ENCODE measurements at places on chromosomes 4 and X. TPM values are rescaled to one million over a fixed set of nuclear protein-coding genes. Genes with fewer than 3 reads are reported as not detected.

DNA sequence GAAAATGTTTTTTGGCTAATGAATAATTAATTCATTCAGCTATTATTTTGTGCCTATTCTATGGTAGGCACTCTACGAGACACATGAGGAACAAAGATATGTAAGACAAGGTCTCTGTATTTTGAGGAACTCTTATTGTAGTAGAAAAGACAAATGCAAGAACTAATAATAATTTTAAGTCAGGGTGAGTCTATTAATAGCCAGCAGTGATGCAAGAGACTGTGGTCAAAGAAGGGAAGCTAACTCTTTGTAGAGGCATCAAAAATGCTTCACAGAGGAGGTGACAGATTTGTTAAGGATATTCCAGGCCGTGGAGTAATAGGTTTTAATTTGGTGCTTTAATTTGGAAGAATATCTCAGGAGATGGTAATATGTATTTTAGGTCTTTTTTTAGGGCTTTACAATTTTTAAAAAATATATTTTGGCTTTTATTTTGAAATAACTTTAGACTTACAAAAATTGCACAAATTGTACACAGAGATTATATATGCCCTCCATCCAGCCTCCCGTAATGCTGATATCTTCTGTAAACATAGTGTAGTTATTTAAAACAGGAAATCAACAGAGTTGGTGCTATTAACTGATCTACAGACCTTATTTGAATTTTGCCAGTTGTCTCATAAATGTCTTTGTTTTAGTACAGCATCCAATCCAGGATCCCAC lies 48.1 kb downstream of the DCLK2 start:
- no peak for DNase-seq

DNA sequence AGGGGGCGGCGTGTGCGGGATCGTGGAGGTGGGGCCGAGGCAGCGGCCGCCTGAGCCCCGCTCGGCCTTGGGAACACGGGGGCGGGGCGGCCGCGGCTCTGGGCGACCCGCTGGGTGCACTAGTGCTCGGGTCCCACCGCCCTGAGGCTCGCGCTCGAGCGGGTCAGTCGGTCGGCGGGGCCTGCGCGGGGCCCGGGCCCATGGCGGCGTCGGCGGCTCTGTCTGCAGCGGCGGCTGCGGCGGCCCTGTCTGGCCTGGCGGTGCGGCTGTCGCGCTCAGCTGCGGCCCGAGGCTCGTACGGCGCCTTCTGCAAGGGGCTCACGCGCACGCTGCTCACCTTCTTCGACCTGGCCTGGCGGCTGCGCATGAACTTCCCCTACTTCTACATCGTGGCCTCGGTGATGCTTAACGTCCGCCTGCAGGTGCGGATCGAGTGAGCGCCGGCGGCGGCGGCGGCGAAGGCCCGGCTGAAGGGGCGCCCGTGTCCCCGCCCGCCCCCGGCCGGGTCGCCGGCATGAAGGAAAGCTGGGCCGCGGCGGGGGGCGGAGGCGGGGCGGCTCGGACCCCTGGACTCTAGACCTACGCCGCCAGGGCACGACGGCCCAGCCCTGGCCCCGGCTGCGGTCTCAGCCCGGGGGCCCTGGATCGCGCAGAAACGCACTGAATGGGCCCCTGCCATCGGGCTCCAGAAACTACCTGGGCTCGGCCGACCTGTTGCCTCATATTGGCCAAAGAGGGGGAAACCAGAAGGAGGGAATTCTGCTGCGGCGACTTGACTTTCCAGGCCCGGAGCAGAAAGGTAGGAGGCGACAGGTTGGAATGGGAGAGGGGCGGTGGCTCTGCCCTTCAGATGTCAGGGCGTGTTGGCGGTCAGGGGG lies at the start of gene SMIM10L2A:
SMIM10L2A (plus strand) TSS at position 13 of the 878 bp plus-strand sequence; CDS start at position 201, 188 bp downstream.
- DNase-seq = no peak

DNA sequence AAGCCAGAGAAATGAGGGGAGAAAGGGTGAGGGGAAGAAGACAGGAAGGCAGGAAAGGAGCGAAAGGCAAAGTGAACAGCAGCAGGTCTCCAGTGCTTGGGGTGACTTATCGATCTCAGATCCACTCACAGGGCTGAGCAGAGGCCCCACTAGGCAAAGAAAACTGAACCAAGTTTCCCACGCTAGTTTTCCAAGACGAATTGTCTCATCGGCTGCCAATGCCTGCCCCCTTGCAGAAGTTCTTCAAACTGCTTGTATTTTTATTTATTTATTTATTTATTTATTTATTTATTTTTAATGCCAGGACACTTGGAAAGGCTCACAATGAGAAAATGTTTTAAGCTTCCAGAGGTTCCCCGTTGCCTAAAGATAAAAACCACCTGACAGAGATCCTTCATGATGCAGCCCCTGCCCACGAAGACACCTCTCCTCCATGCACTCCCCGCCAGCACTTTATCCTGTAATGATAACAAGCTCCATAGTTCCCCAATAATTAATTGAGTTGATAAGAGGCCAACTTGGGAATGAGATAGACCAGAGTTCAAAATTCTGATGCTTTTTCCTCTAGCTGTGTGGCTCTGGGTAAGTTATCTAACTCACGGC lies 43.2 kb downstream of the QDPR start:
- no peak for DNase-seq

- no peak for DNase-seq
Observed at GRCh38 chrX:143754183-143754582, 33.6 kb upstream of the SPANXN2 start.

GRCh38 chrX:78199851-78200250 lies 60.4 kb upstream of the TAF9B start:
- no peak for DNase-seq

- no peak for DNase-seq
Observed at GRCh38 chrX:153477901-153478300, 7.5 kb upstream of the HAUS7 start.

- DNase-seq = no peak
Observed at GRCh38 chr4:2451036-2451520, 17.8 kb upstream of the RNF4 start.

DNA sequence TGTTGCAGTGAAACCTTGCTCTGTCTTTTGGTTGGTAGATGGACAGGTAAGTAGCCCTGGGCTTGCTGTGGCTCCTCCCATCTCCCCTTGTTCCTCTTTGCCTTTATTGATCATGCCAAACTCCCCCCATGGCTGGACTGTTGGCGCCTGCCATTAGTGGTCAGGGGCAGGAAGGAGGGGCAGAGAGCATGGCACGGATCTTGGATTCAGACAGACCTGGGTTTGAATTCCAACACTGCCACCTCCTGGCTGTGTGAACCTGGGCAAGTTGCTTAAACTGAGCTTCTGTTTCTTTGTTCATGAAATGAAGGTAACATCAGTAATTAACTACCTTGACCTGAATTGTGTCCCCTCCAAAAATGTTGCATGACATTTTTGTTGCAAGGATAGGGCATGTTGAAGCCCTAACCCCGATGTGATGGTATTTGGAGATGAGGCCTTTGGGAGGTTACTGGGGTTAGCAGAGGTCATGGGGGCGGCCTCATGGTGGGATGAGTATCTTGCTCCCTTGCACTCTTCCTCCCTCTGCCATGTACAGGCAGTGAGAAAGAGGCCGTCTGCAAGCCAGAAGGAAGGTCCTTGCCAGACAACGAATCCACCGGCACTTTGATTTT lies 6.0 kb downstream of the SLC2A9 start:
- no peak for DNase-seq

DNA sequence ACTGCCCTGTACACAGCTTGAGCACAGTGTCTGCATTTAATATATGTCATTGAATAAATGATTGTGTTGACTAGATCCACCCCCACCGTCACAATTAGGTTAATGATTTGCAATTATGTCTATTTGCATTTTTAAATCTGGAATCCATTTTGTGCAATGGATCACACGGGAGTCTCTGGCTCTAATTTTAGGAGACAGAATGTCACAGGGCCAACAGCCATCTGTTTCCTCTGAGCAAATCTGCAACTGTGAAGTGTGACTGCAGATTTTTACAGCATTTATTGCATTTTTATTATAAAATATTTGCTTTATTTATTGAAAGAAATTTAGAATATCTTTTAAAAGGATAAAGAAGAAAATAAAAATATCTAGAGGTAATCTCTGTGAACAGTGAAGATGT lies 316.8 kb downstream of the HS3ST1 start:
- no peak for DNase-seq

- DNase-seq = no peak
Observed at GRCh38 chrX:104098151-104098808, 14.0 kb upstream of the ZCCHC18 start.

GRCh38 chrX:118751950-118752783 lies 24.8 kb downstream of the IL13RA1 start:
- no peak for DNase-seq

DNA sequence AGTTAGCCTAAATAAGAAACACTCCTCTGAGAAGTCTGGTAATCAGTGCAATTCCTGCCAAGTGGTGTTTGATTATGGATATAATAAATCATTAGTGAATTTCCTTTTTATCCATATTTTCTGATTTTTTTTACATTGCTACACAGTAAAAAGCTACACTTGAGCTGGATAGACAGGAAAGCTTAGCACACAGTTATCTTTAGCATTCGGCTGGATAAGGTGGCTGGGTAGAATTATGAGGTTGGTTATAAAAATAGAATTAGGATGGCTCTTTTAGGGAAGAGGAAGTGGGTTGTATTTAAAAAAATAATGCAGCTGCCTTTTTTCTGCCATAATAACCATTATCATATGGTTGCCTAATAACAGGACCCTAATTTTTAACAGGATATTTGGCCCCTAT lies 460.6 kb downstream of the NAF1 start:
- no peak for DNase-seq

DNA sequence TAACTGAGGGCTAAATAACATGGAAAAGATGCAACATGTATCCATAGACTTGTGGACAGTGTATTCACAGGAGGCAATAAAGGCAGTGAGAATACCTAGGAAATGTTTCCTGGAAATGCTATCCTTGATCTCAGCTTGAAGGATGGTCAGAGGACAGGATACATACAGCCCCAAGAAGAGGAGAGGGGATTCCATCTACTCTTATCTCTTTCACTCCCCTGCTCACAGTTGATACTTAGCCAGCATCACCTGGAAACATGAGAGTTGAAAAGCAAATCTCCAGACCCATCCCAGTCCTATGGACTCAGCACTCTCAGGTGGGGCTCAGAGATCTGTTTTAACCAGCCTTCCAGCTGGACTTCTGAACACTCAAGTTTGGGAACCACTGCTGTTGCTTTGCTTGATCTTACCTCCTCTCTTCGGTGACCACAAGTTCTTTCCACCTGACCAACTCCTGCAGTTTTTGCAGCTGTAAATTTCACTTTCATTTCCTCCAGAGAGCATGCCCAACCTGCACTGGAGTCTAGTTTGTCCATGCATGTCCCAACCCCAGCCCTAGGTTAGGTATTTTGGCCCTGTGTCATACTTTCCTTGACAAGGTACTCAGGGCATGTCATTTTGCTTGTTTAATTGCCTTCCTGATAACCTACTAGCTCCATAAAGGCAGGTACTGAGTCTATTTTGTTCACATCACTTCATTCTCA lies 10.4 kb downstream of the RELL1 start:
- no peak for DNase-seq

- no peak for DNase-seq
Observed at GRCh38 chr4:82561786-82562563, at the start of gene TMEM150C. TSS of gene TMEM150C (minus strand) at chr4:82561988. CDS start at chr4:82504657, 57,331 bp downstream.

- no peak for DNase-seq
Observed at GRCh38 chr4:127781300-127782024, 660 bp upstream of the HSPA4L start.

DNA sequence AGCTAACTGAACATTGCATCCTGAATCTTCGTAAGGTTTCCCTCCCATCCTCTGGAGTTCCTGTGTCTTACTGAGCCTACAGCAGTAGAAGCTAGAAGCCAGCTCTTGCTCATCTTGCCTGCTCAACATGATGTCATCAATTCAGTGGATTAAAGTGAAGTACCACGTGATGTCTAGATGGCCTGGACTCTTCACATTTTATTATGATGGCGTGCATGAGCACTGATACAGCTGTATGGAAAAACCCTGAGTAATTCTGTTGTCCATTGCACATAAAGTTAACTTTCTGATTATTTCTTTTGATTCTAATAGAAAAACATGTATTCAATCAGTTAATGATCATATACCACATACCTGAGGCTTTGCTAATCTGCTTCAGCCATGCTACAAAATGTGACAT lies 2387.7 kb upstream of the TENM3 start:
- DNase-seq = no peak

GRCh38 chrX:142483965-142484364 lies 278.9 kb upstream of the MAGEC2 start:
- no peak for DNase-seq

DNA sequence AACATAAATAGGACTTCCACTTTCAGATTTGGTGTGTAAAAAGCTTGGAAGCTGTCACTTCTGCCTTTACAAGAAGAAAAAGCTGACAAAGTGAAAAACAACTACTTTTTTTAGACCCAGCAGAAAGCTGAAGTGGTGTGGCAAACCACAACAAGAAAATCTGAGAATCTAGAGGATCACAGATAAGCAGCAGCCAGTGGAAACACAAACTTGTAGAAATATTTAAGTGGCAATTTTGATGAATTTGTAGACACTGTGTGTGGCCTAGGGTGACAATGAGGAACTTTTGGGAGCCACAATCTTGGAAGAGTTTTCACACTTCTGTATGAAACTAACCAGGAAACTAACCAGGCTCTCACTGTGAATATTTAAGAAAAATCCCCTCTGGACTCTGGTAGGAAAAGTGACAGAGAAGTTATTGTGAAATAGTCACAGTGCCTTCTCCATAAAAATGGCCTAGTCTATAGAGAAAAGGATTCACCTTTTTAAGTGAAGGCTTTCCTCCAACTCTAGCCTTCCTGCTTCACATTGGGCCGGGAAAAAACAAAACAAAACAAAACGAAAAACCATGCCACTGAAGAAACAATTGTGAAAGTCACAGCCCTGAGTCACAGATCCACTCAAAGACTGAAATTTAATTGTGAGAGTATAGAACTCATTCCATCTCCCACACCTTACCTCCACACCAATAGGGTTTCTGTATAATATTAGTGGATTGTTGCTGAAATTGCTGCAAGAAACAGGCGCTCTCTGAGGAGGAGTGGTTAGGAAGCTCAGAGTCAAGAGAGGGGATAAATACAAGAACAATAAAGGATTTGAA lies 26.7 kb upstream of the GUCY1A1 start:
- no peak for DNase-seq

- no peak for DNase-seq
Observed at GRCh38 chr4:143212566-143212965, 27.8 kb downstream of the USP38 start.

DNA sequence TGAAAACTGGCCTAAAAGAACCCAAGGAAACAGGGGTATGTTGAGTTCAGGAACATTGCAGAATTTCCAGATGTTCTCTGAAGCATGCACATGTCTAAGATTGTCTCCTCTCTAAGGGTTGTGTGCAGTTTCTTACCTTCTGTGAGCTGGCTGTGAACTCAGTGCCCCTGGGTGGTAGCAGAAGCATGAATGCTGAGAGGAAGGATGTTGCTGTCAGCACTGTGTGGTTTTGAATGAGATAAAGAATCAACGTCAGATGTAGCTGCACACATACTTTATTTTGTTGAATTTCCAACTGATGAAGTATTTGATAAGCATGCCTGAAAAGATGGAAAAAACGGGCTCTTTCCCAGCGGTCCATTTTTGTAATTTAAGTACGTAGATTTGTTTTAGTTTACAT lies 23.8 kb upstream of the CD38 start:
- DNase-seq = no peak

CD38 gene
- 1.5 TPM for total RNA-seq

ATP1B4 gene
- total RNA-seq = not detected

GNRHR gene
- 1.2 TPM for total RNA-seq

BEX2 gene
- total RNA-seq = 3.3 TPM
